Parietal lobe (tissue), 2 donors: ENCODE measurements at places on chromosomes 6 and 20. TPM values are rescaled to one million over a fixed set of nuclear protein-coding genes. Genes with fewer than 3 reads are reported as not detected.

NCOA5 gene
- 28.2 TPM for total RNA-seq

NFS1 gene
- total RNA-seq, result 39.4 TPM

SLC17A9 gene
- 0.31 TPM for total RNA-seq

PHF10 gene
- total RNA-seq, result 45.7 TPM

FOXF2 gene
- total RNA-seq, result 2.5 TPM

GLP1R gene
- total RNA-seq, result not detected

TMEM14C gene
- total RNA-seq, result 36.6 TPM

BHLHE23 gene
- total RNA-seq, result 0.94 TPM

PPP1R16B gene
- 11.6 TPM for total RNA-seq

TCP11 gene
- total RNA-seq, result 0.63 TPM

TRIM10 gene
- 0.31 TPM for total RNA-seq

TMC2 gene
- 7.5 TPM for total RNA-seq

SLC17A3 gene
- not detected for total RNA-seq

RAB44 gene
- total RNA-seq, result not detected

SIRPB1 gene
- 1.3 TPM for total RNA-seq

TRAPPC3L gene
- total RNA-seq, result not detected

SLC39A7 gene
- total RNA-seq, result 36.9 TPM

CCN6 gene
- total RNA-seq, result not detected

FRS3 gene
- total RNA-seq, result 9.4 TPM

ENPP3 gene
- 0.63 TPM for total RNA-seq
